Stimulated activated CD8-positive, alpha-beta memory T cell treated with anti-CD3 and anti-CD28 coated beads, Interleukin-7, amount 100 ng/mL, for 4 hours (primary cell): ENCODE measurements at places on chromosomes 1 and 21.

DNA sequence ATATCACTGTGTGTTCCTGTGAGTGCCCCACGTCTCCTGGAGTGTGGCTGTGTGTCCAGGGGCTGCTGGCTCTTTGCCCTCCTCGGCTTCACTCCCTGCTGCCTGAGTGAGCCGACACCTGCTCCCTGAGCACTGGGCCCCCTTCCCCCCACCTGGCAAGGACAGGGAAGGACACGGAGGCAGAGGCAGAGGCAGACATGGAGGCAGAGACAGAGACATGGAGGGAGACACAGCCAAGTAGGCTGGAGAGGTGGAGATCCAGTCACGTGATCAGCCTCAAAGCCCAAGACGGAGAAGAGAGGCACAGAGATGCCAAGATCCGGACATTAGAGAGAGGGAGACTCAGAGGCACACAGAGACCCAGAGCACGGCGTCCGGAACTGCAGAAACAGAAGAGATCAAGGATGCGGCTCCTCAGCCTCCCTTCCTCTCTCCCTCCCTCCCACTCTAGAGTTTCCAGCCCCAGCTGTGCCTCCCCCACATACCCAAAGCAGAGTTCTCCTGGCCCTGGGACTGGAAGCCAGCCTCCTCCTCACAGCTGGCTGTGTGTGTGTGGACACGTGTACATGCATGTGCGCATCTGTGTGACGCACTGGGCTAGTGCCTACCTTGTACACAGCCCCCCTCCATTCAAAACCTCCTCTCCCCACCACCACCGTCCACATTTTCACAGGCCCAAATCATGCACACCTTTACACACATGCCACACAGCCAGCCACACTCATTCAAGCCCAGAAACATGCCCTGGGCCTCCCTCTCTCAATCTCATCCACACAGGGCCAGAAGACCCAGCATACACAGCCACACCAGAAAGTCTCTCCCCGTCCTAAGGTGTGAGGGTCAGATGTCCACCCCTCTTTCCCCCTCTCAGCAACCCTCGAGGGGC, 39.1 kb upstream of the WASF2 start:
- DNase-seq = no peak

DNA sequence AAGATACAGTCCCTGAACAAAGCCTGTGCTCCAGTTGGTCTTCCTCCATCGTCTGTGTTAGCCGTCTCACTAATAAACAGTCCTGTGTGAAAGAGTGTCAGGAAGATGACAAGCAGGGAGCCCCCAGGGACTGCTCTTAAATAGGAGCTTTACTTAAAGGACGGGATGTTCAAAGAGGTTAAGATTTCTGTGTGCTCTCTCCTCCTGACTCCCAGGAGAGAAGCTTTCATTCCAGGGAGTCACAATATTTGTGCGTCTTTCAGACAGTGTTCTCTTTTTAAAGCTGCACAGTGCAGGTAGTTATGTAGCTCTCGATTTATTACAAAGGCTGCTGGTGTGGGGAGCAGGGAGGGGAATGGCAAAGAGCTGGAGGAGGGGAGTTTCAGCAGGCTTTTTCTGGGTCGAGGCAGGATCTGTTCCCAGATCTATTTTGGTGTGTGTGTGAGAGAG, 43.5 kb downstream of the STYXL2 start:
- no peak for DNase-seq

DNA sequence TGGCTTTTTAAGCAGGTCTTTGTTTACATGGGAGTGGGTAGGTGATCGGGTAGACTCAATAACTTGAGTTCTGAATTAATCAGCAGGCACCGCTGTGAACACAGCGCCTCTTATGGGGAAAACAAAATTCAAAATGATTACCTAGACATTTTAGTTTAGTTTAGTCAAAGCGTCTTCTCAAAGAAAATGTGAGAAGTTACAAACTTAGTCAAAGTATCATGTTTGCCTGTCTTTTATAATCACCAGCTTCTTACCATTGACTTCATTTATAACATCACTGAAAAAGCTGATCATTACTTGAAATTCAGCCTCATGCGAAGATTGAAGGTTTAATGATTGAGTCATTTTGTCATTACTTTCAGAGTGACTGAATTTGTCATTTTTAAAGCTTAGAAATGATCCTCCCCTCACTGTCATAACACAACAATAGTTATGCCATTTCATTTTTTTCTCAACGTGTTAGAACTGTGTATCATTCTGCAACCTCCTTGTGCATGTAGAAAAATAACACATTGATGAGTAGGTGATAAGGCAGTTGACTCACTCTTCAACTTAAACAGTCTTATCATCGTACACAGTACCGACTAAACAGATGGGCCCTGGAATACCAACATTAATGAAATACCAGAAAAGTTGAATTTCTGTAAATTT, 188.5 kb downstream of the NFIA start:
- no peak for DNase-seq

GRCh38 chr1:10943991-10944730, 68.3 kb upstream of the TARDBP start:
- DNase-seq = no peak

DNA sequence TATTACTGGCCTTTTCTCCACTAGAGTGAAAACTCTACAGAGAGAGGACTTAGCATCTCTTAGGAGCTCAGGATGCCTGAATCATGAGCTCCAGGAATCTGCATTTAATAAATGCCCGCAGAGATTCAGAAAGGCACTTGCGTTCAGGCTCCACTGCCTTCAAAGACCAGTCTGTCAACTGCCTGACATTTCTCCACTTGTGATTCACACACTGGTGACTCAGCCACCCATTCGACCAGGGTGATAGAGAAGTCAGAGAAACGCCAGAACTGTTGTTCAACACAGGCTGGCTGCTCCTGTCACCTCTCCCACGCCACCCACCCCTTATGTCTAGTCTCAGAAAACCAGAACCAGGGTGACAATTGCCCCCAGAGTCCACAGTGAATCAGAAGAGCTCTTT, 26.9 kb upstream of the LBR start:
- DNase-seq = peak; percentile 83

DNA sequence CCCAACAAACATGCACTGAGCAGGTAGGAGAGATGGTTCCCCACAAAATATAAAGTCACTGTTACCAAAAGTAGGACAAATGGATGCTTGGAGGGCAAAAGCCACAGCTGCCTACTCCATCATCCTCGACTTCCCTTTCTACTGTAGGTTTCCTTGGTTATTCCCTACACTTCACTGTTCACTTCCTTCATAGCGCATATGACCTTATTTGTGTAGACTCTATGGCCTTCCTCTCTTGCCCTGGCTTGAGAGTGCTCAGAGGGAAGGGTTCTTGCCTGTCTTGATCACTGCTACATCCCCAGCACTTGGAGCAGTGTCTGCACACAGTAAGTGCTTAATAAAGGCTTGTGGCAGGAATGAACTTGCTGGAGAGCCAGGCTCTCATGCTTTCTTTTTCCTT, 14.6 kb upstream of the TRNP1 start:
- DNase-seq = no peak

DNA sequence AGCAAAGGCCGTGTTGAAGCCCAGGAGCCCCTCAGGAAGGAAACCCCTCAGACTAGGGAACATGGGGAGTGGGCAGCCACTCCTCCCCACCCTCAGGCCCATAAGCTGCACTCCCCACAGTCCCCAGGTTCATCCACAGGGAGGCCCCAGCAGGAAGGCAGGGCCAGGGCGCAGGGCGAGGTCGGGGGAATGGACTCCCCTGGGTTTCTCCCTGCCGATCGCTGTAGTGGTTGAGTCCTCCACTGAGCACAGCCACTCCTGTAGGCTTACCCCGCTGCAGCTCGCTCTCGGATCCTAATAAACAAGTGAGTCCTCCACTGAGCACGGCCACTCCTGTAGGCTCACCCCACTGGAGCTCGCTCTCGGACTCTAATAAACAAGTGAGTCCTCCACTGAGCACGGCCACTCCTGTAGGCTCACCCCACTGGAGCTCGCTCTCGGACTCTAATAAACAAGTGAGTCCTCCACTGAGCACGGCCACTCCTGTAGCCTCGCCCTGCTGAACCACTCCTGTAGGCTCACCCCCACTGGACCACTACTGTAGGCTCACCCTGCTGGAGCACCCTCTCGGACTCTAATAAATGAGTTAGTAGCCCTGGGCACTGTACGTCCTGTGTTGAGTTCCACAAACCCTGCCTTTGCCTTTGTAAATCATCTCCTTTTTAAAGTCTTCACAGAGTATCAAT, 16.2 kb upstream of the COL18A1 start:
- no peak for DNase-seq

GRCh38 chr1:98420376-98421084, 241.0 kb upstream of the SNX7 start:
- DNase-seq = no peak

GRCh38 chr1:89519779-89520358, 4.8 kb upstream of the LRRC8B start:
- DNase-seq = no peak

DNA sequence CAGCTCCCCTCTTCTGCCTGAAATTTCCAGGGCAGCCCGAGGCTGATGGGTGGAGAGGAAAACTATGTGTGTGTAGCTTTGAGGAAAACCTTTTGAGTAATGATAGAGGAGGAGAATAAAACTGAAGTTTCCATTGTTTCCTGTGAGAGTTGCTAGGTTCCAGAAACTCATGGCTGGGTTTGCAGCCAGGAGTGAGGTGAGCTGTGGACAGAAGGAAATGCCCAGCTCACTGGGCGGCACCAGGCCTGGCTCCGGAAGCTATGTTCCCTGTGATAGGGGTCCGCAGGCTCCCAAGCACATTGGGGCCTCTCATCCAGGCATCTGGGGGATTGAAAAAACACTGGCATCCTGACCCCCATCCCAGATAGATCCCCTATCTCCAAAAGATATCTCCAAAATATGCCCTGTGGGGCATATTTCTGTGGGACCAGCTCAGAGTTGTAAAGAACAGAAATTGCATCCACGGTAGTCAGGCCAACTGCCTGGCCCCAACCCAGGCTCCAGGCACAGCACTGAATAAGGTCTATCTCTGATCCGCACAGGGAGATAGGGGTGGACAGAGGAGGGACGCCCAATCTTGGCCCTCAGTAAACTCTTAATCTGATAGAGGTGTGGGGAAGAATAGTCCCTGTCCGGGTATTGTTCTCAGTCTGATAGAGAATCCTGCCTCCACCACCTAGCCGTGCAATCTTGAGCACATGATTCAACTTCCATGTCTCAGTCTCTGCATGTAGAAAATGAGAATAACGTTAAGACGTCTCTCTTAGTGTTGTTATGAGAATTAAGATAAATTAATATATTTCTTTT, 1.8 kb upstream of the HSPG2 start:
- no peak for DNase-seq

DNA sequence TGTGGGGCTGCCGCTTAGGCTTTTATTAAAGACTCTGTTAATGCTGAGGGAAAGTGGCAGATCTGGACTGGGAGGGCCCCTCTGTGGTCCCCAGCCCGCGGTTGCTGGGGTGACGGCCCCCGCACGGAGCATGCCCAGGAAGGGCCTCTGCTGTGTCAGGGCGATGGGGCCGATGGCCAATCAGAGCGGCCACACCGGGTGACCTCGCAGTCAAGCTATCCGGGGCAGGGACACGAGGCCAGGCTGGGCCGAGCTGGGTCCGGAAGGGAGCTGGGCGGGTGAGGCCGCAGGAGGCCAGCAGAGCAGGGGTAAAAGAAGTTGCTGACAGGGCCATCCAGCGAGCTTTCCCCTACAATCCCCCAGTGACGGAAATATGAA, 145.1 kb downstream of the CASZ1 start:
- no peak for DNase-seq

- DNase-seq = no peak
Measured at GRCh38 chr1:89364954-89365550, 1.2 kb downstream of the GBP6 start.

GRCh38 chr1:85087659-85088407, 39.5 kb upstream of the MCOLN3 start:
- DNase-seq = no peak

DNA sequence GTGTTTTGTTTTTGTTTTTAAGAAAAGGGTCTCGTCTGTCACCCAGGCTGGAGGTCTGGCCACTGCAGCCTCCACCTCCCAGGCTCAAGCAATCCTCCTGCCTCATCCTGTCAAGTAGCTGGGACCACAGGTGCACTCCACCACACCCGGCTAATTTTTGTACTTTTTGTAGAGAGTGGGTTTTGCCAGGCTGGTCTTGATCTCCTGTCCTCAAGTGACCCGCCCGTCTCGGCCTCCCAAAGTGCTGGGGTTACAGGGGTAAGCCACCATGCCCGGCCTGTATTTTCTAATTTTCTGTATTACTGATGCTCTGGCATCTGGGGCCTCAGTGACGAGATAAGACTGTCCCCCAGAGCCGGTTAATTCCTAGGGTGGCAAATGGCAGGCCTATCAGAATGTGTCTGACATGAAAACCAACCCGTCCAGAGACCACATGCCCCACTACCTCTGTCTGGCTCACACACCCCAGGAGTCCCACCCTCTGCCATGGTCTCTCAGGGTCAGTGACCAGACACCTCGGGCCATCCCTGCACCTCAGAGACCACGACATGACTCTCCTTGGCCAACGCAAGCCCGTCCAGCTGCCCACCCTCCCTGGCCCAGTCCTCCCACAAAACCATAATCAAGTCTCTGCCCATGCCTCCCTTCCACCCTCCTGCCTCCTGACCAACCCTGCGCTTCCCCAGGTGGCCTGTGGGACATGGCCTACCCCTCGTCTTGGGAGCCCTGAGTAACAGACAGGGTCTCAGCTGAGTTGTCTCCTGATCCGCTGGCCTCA, 12.5 kb downstream of the NPHP4 start:
- DNase-seq = no peak

GRCh38 chr1:227884370-227885134, 63.2 kb downstream of the WNT9A start:
- no peak for DNase-seq
